Gastrocnemius medialis (tissue), 4 donors: ENCODE measurements at places on chromosomes 6 and 20. TPM values are rescaled to one million over a fixed set of nuclear protein-coding genes. Genes with fewer than 3 reads are reported as not detected.

The GSTA2 gene
- total RNA-seq, result not detected

The NUS1 gene
- 7.1 TPM for total RNA-seq

The SLC22A23 gene
- total RNA-seq, result 17.3 TPM

The ACAT2 gene
- total RNA-seq, result 4.6 TPM

- H3K27ac ChIP-seq, result no peak overlapping the region
- DNase-seq, result no peak
- no peak overlapping the region for H3K4me3 ChIP-seq
- no peaks in the 10 kb centered on the region for H3K27me3 ChIP-seq
- H3K36me3 ChIP-seq, result peaks cover 13% of the 10 kb centered on the region
Measured at GRCh38 chr6:117559299-117559698, 43.0 kb downstream of the GOPC start.

GRCh38 chr6:33731751-33732282, 14.9 kb downstream of the IP6K3 start:
- H3K27ac ChIP-seq, result peak overlapping the region; percentile 98
- no peaks in the 10 kb centered on the region for H3K27me3 ChIP-seq
- peak; percentile 90 for DNase-seq
- peaks cover 84% of the 10 kb centered on the region for H3K4me1 ChIP-seq
- peak overlapping the region; percentile 23 for H3K4me3 ChIP-seq

- H3K27me3 ChIP-seq, result no peaks in the 10 kb centered on the region
- no peak overlapping the region for H3K4me3 ChIP-seq
- no peak overlapping the region for H3K27ac ChIP-seq
- H3K36me3 ChIP-seq, result no peaks in the 10 kb centered on the region
- no peak for DNase-seq
Measured at GRCh38 chr6:582370-582769, 74.5 kb downstream of the HUS1B start.

DNA sequence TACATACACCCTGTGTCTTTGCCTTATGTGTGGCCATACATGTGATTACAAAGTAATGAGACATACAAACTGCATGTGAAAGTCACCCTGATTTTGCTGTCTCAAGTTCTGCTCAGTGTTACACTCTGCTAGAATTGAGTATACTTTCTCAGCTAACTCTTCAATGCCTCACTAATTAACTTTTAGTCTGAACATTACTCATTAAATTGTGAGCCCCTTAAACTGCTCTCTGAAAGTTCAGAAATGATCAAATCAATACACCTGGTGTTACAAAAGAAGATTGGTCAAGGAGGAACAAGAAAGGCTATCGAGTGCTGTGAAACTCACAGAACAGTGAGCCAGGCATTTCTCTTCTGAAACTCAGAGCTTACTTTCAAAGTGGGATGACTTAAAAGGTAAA, 71.3 kb downstream of the MKKS start:
- no peak overlapping the region for H3K27ac ChIP-seq
- H3K36me3 ChIP-seq, result no peaks in the 10 kb centered on the region
- no peak for DNase-seq
- H3K27me3 ChIP-seq, result no peaks in the 10 kb centered on the region
- no peak overlapping the region for H3K4me3 ChIP-seq
- H3K4me1 ChIP-seq, result peaks cover 5% of the 10 kb centered on the region

DNA sequence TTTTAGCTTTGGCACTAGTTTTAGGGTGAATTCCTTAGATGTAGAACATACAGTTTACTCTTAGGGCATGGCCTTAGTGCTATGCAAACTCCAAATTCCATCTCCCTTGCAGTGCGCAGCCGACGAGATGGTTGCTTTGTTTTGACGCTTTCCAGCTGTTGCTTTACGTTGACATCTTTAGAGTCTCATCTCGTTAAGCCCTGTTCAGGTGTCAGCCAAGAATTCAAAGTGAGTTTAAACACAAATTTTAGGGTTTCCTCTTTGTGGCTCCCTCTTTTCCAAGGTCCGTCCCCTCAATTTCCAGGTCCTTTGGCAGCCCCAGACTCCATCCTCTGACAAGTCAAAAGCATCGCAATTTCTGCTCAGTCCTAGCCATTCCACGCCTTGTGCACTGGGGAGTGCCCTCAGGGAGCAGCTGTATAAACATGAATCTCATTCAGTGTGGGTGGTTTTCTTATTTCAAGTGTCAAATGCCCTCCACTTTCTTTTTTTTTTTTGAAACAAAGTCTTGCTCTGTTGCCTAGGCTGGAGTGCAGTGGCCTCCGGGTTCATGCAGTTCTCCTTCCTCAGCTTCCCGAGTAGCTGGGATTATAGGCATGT, 14.1 kb upstream of the MAK start:
- no peaks in the 10 kb centered on the region for H3K27me3 ChIP-seq
- H3K27ac ChIP-seq, result no peak overlapping the region
- H3K4me1 ChIP-seq, result no peaks in the 10 kb centered on the region
- H3K36me3 ChIP-seq, result no peaks in the 10 kb centered on the region
